Activated CD8-positive, alpha-beta memory T cell treated with anti-CD3 and anti-CD28 coated beads for 1 hour (primary cell): ENCODE measurements at places on chromosomes 1 and 21.

GRCh38 chr1:24323281-24323680 lies 4.1 kb downstream of the GRHL3 start:
- no peak for DNase-seq

DNA sequence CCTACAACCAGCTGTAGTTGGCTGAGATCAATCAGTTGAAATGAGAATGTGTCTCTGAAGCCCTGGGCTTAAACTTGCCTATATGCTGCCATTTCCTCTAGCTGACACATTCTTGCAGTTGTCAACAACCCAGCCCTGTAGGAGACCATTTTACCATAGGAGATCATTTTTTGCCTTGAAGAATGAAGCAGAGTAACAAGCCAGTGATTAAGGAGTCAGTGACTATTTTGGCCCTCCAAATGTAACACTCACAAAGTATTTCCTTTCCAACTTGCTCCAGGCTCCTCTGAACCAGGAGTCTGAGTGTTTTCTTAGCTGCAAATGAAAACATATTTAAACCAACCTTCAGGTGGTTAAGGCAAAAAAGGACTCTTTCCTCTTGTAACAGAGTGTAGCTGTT lies 183.5 kb downstream of the ZZZ3 start:
- no peak for DNase-seq

DNA sequence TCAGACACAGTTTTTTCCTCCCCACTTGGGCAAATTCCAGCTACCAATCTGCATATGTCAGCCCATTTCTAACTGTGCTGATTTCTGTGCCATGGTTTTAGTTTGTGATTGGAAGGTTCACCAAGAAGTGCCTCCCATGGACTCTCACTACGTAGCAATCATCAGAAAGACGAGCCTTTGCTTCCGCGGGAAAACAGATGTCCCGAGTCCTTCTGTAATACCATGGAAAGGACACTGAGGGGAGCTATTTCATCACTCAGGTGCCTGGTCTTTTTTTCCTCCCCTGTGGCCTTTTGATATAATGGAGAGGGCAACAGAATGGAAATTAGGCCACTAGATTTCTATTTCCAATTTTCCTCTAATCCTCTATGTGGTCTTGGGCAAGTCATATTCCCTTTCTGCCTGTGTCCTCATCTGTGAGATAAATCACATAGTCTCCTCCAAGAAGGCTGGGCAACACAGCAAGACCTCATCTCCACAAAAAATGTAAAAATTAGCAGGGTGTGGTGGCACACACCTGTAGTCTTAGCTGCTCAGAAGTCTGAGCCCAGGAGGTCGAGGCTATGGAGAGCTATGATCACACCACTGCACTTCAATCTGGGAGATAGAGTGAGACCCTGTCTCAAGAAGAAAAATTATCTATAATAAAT lies 24.8 kb downstream of the LEMD1 start:
- DNase-seq, result no peak

- DNase-seq, result no peak
These were observed 218.0 kb downstream of the ZP4 start for GRCh38 chr1:237672748-237673147.

DNA sequence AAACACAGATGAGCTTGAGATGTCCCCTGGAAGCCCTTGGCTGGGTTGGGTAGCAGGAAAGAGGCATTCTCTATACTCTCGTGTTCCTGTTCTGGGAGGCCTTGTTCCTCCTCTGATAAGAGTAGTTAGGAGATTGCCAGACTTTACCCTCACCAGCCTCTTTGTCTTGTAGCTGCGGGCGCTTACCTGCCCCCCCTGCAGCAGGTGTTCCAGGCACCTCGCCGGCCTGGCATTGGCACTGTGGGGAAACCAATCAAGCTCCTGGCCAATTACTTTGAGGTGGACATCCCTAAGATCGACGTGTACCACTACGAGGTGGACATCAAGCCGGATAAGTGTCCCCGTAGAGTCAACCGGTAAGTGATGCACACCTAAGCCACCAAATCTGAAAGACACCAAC lies 5.2 kb downstream of the AGO1 start:
- no peak for DNase-seq

GRCh38 chr1:172167796-172168596 lies 252.5 kb upstream of the C1orf105 start:
- DNase-seq, result no peak

DNA sequence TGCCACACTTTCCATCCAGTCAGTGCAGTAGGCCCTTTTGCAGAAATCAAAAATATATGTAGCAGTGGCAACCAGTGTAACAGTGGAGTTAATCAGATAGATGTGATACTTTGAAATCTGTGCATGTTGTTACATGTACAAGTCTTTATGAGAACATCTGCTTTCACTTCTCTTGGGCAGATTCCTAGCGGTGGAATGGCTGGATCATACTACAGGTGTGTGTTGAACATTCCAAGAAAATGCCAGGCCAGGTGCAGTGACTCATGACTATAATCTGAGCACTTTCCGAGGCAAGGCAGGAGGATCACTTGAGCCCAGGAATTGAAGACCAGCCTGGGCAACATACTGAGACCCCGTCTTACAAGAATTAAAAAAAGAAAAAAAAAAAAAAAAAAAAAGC lies 55.3 kb downstream of the GNB1 start:
- no peak for DNase-seq

DNA sequence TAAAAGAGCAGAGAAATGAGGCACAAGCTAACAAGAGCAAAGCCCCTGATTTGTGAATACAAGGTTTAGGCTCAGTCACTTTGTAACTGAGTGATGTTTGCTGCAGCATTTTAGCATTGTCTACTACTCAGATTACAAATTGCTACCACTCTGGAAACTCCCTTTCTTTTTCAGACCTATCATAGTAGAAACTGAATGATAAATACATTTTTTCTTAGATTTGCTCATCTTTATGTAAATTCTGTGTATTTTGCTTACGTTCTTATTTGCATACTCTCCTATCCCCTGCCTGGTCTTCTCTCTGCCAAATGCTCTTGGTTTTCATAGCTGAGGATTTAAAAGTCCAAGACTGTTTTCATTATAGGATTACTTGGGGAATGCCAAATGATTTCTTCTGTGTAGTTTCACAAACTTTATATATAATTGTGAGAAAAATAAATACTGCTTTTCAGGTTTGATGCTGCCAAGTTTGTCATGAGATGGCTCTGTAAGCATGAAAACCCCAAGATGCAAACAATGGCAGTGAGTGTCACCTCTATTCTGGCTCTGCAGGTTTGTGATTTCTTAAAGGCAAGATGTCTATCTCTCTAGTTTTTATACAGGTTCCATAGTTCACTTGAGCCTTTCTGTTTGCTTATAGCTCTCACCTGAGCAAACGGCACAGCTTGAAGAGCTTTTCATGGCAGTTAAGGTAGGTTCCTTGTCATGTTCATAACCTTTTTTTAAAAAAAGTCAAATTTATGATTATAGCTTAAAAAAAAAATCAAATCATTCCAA lies 24.7 kb downstream of the ZYG11A start:
- no peak for DNase-seq

GRCh38 chr1:62514746-62515423 lies 78.0 kb downstream of the USP1 start:
- DNase-seq, result no peak

DNA sequence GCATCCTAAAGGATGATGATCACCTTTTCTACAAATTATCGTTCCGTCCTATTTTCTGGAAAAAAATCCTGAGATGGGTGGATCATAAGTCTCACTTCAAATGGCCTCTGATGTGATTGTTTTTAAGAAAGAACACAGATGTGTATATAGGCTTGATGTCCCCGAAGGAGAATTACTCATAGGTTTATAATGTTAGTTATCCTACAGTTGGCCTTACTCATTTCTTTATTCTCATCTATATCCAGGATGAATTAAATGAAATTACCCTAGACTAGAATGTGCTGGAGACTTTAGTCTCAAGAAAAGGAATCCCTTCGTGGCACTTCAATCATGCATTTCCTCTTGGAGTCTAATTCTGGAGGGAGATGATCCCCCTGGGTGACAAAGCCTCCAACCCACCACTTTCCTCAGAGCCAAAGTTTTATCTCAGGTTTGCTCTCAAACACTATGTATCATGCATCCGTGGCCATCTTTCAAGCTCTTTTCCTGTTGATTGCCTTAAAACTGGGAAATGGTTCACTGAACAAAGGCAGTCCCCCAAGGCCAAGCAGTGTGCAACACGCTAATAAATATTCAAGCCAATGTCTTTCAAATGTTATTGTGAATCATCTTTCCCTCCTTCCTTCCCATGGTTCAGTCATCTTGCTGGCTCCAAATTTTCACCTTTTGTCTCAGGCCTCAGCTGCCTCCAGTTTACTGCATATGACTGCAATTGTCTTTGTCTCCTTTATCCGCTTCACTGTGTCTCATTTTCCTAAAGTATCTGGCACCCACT lies 32.5 kb upstream of the SMYD2 start:
- DNase-seq, result no peak

DNA sequence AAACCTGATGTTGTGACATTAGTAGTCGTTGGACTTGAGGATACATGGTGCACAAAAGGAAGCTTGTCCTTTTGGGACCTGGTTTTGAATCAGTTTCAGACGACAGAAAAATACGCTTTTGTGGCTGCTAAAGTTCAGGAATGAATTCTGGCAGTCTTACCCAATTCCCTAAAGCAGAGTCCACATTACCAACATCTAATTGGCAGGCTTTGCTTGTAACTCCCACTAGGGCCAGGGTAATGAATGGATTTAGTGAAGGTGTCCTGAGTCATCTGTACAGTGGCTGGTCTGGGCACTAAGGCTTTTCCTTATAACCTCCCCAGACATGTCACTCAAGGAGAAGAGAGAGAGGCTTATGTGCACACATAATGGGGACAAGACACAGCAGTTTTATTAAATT lies 66.2 kb upstream of the RNPC3 start:
- no peak for DNase-seq

- no peak for DNase-seq
These were observed 828 bp downstream of the PNRC2 start for GRCh38 chr1:23960291-23961020.
